ENCODE measurements at places on chromosomes 12 and 14.
A peak's percentile ranks its signal among the peaks of the same experiment; 100 is the strongest.

GRCh38 chr14:33768458-33768830 lies 182.4 kb downstream of the EGLN3 start:
- DNase-seq, result no peak

DNA sequence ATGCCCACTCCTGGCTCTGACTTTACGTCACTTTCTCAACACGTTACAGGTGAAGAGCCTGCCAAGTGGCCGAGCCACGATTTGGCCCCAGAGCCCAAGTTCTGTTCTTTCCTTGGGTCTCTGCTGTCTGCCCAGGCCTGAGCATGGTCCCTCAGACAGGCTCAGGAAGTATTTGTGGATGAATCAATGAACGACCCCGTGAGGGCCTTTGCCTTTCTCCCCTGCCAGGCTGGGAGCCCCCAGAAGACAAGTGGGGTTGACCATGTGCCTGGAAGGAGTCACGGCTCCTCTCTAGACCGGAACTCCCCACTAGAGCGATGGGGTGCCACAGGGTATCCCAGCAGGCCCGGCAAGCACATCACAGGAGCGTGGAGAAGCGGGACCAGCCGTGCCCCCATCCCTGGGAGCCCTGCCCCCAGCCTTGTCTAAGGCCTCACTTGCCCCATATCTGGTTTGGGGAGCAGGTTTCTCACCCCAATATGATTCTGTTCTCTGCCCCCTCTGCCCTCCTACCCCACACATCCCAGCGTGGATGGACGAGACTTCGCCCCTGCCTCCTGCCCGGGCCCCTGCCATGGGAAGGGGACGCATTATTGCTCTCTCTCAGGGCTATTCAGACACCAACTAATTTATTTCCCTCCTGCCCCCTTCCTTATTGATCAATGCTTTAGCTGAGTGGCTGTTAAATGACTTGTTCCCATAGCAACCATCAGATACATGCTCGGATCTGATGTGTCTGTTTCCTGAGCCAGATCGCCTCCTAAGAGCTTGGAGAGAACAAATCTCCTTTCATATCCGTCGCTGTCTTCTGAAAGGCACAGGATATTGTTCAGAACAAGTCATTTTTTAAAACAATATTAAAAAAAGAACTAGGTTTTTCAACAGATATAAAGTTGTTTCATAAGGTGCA lies 69.0 kb downstream of the DIO3 start:
- DNase-seq, result no peak

GRCh38 chr12:11649413-11650285 lies at the start of gene ETV6:
ETV6 (plus strand) TSS chr12:11649674; CDS start chr12:11650128, 454 bp downstream.
- DNase-seq, result peak; percentile 82

- DNase-seq, result no peak
Measured at GRCh38 chr14:85687456-85687855, 157.5 kb downstream of the FLRT2 start.

DNA sequence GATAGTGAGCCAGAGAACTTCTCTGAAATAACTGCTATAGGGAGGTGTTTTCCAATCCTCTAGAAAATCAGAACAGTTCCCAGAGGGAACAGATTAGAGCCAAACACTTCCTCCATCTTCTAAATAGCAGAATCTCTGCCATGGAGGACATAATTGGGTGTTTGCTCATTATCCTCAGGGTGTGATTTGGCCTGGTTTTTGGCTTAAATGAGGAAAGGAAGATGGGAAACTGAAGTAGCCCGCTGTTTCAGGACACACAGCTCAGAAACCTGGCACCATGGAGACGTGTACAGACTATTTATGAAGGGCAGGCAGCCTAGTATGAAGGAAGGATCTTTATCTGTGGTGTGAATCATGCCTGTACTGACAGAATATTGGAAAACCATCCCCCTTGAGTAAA lies 231.7 kb upstream of the PRKD1 start:
- DNase-seq, result no peak

GRCh38 chr14:69270097-69270496 lies 10.1 kb downstream of the GALNT16 start:
- no peak for DNase-seq

DNA sequence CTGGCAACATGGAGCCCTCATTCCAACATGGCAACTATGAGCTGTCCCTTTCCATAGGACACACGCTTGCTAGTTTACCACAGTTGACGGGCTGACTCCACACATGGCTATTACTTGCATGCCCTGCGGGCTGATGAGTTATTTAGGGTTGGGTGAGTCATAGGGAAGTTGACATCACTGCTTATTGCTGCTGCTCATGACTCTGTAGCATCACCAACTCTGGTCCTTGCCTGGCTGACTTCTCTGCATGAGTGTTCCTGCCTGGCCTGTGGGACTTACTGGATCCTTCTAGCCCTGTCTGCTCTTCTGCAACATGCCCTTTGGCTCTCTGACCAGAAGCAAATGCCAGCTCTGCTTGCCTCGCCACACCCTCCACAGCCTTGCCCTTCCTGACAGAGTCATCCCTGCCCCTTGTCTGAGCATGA lies 199.5 kb downstream of the ANO6 start:
- DNase-seq, result peak; percentile 99

DNA sequence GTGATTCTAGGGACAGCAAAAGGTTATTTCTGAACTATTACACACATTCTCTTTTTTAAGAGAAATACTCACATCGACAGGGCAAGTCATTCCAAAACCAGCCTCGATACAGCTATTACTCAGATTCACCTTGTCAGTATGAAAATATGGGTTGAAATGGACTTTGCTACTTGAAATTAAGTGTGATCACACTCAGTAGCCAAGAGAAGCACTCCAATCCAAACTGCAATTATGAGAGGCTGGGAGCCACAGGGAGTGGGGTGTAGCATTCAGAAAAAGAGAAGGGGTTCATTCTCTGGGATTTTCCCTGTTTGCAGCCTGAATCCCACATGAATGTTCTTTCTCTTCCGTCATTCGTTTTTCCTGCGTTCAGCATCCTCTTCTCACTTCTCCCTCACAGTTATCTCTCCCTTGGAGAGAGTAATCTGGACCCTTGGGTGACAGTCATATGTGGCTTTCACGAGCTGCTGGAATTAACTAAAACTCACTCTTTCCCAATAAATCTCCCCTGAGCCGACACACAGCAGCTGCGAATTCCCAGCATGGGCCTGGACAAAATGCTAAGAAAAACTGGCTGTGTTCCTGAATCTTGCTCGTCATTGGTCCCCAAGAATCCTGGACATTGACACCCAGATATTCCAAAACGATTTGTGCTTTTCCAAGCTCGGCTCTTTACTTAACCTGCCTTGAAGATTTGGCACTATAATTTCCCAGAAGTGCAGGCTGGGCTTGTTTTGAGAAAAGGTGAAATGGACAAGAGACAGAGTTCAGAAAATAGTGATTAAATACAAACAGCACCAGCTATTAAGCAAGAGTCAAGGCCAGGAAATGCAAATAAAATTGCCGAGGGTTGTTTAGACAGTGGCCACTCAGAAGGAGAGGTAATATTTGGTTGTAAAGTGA lies 199.5 kb upstream of the PLEKHG7 start:
- DNase-seq, result no peak

GRCh38 chr12:6535960-6536847 lies 1.9 kb downstream of the GAPDH start:
- peak; percentile 21 for DNase-seq

- DNase-seq, result no peak
Measured at GRCh38 chr12:83335748-83336147, 649.0 kb downstream of the TMTC2 start.

- DNase-seq, result no peak
Measured at GRCh38 chr14:99667045-99667444, 17.1 kb upstream of the CYP46A1 start.

GRCh38 chr14:24084440-24084839 lies 9.7 kb upstream of the PCK2 start:
- no peak for DNase-seq

GRCh38 chr12:262817-263216 lies at the start of gene SLC6A13:
SLC6A13 (minus strand) TSS chr12:262836; CDS start chr12:260052, 2,784 bp downstream.
- DNase-seq, result no peak

- peak; percentile 85 for DNase-seq
Measured at GRCh38 chr12:15928346-15928745, 17.2 kb downstream of the DERA start.

- DNase-seq, result no peak
Measured at GRCh38 chr12:88141425-88141773, 489 bp downstream of the CEP290 start.

GRCh38 chr14:102394717-102395375 lies 32.1 kb downstream of the TECPR2 start:
- no peak for DNase-seq

DNA sequence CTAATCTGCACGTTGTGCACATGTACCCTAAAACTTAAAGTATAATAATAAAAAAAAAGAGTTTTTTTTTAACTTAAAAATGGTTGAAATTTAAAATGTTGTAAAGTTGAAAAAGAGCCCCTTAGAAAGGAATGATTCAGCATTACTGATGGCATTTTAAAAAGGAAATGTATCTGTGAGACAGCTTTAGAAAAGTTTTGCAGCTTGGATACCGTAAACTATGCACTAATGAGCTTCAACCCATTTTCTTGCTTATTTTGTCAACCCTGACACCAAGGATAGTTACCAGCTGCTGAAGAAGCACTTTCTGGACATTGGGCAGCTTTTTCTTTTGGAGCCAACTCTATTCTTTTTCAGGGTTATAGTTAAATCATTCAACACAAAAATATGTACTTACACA lies 4.3 kb downstream of the BICD1 start:
- no peak for DNase-seq

GRCh38 chr14:55241673-55242072 lies 29.5 kb upstream of the FBXO34 start:
- no peak for DNase-seq

DNA sequence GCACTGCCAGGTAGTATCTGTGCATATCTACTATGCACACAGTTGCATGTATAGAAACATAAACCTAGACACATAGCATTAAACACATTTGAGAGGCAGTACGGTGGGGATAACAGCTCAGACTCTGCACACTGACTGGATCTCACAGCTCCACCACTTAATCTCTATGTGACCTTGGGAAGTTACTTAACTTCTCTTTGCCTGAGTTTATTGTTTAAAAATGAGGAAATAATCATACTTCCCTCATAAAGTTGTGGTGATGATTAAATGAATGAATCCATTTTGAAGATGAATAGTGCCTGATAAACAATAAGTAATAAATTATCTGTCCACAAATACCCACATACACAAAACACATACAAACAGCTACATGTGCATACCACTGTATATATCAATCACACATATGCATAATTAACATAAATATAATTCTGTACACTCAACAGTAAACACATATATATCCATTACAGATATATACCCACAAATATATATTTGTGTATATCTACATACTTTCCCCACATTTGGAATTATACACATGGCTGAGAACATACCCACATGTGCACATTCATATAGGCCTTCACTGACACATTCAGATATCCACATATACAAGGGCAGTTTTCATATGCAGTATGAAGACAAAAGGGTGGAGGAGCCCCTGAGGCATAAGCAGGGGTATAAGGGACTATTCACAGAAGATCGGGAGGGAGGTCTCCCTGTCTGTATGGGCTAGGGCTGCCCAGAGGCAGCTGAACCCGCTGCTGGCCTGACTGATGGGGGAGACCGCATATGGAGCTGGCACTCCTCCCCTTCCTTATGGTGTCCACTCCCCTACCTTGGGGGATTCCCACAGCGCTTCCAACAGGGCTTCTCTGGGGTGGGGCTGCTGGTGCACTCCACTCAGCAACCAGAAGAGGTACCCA lies 5.9 kb downstream of the CDH24 start:
- no peak for DNase-seq

- peak; percentile 93 for DNase-seq
Measured at GRCh38 chr12:69405566-69405865, 46.0 kb downstream of the YEATS4 start.

GRCh38 chr12:124015494-124016461 lies 42.8 kb downstream of the ZNF664 start:
- DNase-seq, result no peak

DNA sequence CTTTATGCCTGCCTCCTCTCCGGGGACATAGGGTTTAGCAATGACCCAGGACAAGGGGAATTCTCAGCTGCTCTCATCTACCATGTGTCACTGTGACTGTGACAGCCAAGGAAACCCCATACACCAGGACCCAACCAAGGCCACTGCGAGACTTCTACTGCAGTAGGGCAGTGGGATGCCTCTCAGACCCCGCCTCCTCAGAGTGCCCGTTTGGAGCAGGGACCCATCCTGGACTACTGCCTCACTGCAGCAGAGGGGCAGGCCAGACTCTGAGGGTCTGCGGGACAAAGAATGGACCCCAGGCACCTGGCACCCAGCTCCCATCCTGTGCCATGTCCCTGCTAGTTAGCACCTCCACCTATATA lies 71.3 kb upstream of the DDX11 start:
- DNase-seq, result no peak

- DNase-seq, result peak; percentile 85
Measured at GRCh38 chr12:65532764-65533163, 254.3 kb downstream of the MSRB3 start.

DNA sequence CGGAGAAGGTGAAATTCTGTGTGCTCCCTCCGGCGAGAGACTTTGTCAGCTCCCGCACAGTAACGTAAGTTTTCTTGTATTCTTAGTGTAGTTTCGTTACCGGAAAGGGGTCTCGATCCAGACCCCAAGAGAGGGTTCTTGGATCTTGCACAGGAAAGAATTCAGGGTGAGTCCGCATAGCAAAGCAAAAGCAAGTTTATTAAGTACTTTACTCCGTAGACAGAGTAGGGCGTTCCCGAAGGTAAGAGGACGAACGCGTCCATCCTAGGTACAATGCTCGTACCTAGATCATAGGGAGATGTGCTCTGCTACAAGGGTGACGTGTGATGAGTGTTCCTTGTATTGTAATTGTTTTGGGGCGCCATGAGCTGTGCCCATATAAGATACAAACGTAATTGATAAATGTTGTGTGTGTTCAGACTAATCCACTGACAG lies 293 bp downstream of the IFI27L1 start:
- no peak for DNase-seq

DNA sequence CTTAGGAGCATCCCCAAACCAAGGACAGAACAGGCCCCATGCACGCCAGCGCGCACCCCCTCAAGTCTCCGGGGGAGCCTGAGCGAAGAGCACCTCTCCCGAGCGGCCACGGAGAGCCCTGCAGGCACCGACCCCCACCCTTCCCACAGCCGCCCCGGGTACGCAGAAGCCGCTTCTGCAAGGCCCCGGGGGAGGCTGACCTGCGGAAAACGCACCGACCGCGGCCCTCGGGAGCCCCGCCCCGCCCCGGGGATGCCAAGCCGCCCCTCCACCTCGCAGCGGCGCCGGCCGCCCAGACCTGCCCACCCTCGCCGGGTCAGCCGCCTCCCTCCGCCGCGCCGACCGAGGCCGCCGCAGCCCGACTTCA lies 385 bp downstream of the CAPRIN2 start:
- DNase-seq, result no peak

DNA sequence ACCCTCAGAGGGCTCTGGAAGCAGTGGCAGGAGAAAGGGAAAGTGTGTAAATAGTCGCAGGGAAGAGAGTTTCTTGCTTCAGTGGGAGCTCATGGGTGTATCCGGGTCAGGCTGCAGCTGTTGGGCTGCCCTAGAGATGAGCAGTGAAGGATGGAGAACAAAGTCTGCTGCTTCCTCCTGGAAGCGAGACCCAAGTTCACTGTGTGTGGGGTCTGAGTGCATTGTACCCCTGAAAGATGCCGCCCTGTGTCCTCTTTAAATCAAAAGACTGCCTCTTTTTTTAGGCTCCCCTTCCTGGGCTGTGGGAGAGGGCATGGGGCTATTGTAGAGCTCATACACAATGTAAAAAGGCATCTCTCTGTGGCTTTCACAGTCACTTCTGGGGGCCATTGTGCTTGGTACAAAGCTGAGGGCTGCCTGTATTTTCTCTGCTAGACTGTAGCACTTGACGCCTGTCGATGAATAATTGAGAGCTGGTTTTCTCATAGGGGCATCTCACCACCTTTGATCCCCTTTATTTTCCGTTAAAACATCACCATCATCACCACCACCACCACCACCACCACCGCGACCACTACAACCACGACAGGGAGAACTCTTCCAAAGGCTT lies 16.7 kb downstream of the CHST11 start:
- DNase-seq, result no peak

All from HT1080 (cell line).